ENCODE measurements at places on chromosomes 5 and 9.

- DNase-seq: no peak
These were observed 142.3 kb downstream of the MARCHF11 start for GRCh38 chr5:16037121-16037845.

DNA sequence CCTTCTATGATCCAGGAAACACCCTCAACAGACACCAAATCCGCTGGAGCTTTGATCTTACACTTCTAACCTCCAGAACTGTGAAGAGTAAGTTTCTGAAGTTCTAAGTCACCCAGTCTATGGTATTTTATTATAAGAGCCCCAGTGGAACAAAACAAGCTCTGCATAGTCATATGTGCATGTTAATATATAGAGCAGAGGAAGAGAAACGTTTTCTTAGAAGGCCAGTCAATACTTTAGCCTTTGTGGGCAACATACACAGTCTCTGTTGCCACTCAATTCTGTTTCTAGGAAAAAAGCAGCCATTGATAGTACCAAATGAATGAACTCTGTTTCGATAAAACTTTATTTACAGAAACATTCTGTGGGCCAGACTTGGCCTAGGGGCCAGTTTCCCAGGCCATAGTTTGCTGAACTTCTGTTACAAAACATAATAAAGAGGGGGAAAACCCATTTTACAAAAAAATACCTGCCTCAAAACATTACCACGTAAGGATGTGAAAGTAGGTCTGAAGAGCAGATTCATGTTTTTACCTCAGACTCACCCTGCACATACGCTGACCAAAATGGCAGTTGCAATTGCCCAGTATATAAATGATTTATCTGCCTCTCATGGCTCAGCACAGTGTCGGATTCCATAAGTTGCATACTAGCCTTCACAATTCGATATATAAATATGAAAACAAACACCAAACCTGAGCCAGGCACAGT, 350.5 kb downstream of the SLIT3 start:
- DNase-seq: no peak

GRCh38 chr9:130073373-130073772, 19.7 kb downstream of the GPR107 start:
- DNase-seq: no peak

DNA sequence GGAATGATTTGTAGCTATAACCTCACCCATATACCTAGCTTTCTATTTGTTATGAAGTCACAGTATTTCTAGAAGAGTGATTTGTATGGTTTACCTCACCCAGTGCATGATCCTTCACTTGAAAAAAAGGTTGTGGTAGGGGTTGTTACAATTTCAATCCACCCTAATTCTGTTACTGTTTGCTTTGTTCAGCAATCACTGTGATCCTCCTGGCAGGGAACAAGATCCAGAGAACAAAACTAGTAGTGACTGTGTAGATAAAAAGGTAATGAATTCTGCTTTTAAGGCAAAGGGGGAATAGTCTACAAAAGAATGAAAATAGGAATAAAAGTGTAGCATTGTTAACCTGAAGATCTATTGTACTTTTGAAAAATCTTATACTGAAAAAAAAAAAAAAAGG, 191.3 kb upstream of the SH3GL2 start:
- no peak for DNase-seq

GRCh38 chr9:128203707-128204551, 750 bp downstream of the DNM1 start:
- DNase-seq: peak; percentile 74

- no peak for DNase-seq
These were observed 283.0 kb downstream of the AOPEP start for GRCh38 chr9:95009459-95009858.

DNA sequence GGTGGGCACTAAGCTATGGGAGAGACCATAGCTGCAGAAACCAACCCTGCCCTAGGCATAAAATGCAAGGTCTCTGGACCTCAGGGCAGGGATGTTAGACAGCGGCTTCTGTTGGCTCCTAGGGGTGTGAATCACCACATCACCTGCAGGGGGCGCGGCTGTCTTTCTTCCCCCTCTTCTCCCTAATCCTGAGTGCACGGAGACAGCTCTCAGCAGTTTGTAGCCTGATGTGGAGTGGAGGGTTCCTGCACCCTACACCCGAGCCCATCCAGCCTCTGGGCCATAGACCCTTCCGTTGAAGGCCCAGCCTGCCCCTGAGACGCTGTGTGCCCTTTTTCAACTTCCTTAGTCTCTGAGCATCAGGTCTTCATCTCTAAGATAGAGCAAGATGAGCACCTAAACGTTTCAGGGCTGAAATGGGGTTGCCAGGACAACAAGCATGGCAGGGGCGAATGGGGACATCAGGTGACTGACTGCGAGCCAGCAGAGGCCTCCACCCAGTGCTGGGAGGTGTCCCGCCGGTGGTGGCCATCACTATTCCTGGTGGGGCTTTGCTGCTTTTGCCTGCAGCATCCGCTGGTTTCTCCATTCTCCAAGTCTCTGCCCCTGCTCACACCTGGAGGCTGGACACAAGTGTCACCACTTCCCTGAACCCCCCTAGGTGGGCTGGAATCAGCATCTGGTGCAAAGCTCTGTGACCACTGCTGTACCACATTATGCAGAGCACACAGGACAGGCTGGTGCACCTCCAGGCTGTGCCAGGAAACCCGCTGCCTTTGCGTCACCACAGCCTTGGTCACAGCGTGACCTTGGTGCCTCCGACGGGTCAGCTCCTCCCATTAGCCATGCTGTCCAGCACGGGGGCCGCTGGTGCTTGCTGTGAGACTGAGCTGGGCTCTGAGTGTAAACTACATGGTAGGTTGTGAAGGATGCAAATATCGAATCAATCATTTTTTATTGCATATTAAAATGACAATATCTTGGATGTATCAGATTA, 2.5 kb upstream of the SEC16A start:
- peak; percentile 90 for DNase-seq

DNA sequence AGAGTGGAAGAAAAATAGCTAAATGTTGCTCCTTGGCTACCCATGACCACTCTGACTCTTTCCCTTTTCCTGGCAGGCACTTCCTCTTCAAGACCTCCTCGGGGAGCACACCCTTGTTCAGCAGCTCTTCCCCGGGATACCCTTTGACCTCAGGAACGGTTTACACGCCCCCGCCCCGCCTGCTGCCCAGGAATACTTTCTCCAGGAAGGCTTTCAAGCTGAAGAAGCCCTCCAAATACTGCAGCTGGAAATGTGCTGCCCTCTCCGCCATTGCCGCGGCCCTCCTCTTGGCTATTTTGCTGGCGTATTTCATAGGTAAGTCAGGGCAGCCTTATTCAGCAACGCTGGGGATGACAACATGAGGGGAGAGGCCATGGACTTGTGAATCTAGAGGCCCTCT, 298.6 kb upstream of the WWC1 start:
- DNase-seq: no peak

- DNase-seq: no peak
These were observed 39.4 kb downstream of the MRPL36 start for GRCh38 chr5:1760231-1760630.

DNA sequence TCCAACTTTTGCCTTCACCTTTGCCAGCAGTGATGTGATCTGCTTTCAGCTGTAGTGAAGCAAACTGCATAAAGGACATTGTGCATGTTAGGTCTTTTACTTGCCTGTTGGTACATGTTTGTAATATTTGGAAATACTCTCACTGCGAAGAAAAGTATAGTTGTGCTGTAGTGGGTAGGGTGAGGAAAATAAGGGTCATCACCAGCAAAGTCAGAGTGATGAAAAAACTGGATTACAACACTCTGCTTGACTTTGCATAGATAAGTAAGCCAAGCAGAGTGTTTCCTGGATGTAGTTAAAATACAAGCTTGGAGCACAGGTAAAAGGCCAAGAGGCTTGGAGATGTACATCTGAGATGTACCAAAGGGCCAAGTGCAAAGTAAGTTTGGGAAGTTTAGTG, 16.7 kb downstream of the TGFBR1 start:
- no peak for DNase-seq

DNA sequence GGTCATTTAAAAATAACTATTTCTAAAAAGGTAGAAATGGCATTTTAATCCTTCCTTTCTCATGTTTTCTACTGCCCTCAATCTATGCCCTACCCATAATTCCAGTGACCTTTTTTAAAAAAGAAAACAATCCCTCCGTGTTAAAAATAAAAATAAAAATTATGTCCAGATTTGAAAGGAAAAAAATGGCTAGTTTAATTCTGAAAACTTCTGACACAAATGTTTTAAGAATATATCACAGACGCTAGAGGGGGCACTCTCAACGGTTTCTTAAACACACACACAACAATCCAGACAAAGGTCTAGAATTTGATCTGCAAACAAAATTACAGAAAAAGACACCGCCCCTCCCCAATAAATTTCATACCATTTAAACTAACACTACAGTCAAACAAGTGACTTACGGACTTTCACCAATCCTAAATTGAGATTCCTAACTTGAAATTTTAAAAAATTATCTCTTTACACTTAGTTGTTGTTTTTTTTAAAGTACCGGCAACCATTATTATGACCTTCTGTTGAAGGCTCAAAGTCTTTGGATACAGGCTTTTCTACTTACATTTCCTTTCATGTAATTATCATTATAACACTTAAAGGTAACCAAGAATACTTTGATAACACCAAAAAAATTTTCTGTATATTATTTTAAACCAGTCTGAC, 38.2 kb downstream of the CLINT1 start:
- DNase-seq: peak; percentile 75

GRCh38 chr5:5497152-5497788, 74.8 kb downstream of the ICE1 start:
- DNase-seq: peak; percentile 78

- no peak for DNase-seq
These were observed 124.9 kb downstream of the TMEM167A start for GRCh38 chr5:82952326-82952725.

GRCh38 chr9:123893831-123894460, 36.0 kb downstream of the DENND1A start:
- peak; percentile 71 for DNase-seq

- DNase-seq: no peak
These were observed 34.3 kb upstream of the ZNF782 start for GRCh38 chr9:96888591-96888990.

- no peak for DNase-seq
These were observed 71.2 kb downstream of the NIPSNAP3B start for GRCh38 chr9:104835161-104835560.

All from GM23338 (cell line).